ENCODE measurements at places on chromosomes 6 and 20. TPM values are rescaled to one million over a fixed set of nuclear protein-coding genes. Genes with fewer than 3 reads are reported as not detected.

DNA sequence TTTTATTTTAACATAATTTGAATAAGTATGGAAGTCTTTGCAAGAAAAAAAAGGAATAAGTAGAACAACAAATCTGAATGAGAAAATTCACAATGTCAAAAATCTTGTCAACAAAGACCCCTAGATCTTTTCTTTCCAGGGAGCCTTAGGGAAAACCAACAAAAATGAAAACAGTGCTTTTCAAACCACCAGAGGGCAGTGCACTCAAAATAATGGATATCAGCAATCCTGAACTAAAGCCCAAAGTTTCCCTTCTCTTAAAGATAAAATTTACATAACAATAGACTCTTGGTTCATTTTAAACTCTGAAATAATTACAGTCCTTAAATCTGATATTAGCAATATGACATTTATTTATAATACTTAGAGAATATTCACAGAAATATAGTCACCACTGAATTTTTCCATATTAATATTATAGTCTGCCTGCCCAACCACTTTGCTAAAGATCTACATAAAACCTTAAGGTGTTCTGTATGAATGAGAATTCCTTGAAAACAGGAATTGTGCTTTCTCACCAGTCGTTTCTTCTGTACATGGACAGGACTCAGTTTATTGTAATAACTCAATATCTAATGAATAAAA, 105.3 kb upstream of the BMP5 start:
- H3K27ac ChIP-seq, result no peak overlapping the region
- no peak for DNase-seq
- no peaks in the 10 kb centered on the region for H3K4me1 ChIP-seq
- no peaks in the 10 kb centered on the region for H3K27me3 ChIP-seq
- H3K4me3 ChIP-seq, result no peak overlapping the region

- DNase-seq, result no peak
- peaks cover 7% of the 10 kb centered on the region for H3K4me1 ChIP-seq
- no peak overlapping the region for H3K27ac ChIP-seq
- no peaks in the 10 kb centered on the region for H3K27me3 ChIP-seq
Observed at GRCh38 chr6:149230712-149231460, 86.6 kb upstream of the TAB2 start.

EEF1A2 gene
- 1,286 TPM for total RNA-seq

DNA sequence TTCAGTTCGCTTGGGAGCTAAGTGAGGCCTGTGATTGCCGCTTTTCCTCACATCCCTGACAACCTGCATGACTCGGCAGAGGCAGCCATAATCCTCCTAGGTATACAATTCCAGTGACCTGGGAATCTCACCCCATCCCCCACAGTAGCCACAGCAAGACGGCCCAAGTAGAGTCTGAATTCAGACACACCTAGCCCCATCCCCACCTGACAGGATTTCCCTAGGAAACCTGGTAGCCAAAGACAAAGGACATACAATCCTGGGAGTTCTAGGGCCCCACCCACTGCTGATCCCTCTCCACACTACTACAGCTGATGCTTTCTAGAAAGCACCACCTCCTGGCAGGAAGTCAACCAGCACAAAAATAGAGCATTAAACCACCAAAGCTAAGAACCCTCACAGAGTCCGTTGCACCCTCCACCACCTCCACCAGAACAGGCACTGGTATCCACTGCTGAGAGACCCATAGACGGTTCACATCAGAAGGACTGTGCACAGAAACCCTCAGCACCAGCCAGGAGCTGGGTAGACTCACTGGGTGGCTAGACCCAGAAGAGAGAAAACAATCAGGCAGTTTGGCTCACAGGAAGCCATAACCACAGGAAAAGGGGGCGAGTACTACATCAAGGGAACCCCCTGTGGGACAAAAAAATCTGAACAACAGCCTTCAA, 17.9 kb upstream of the RUNX2 start:
- peak overlapping the region; percentile 22 for H3K27ac ChIP-seq
- no peaks in the 10 kb centered on the region for H3K27me3 ChIP-seq
- DNase-seq, result no peak
- no peak overlapping the region for H3K4me3 ChIP-seq
- peaks cover 5% of the 10 kb centered on the region for H3K36me3 ChIP-seq

- no peaks in the 10 kb centered on the region for H3K36me3 ChIP-seq
- no peak for DNase-seq
- H3K4me3 ChIP-seq, result no peak overlapping the region
- no peak overlapping the region for H3K27ac ChIP-seq
Observed at GRCh38 chr6:155687645-155688044, 232.0 kb upstream of the NOX3 start.

DNA sequence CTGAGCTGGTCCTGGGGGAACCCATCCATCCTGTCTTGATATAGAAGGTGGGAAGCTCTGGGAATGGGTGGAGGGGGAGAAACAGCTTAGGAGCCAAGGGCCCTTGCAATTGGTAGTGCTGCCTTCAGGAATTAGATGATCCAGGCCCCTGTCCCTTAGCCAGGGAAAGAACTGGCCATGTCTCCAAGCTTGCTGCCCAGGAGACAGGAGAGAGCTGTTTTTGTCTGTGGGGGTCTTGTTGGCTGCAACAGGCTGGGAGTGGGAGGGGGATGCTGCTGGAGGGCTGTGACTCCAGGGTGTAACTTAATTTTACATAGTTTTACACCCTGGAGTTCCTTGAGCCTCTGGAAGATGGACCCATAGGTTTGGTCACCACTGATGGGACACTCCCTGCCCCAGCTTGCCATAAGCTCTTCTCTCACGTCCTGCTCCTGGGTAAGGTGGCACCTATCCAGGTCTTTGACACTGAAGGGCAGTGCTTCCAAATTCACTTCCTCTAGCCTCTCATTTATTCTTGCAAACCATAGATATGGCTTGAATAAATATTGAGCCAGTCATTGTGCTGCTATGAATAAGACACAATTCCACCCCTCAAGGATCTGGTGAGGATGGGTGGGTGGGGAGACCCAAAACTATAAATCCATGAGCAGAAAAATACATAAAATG, 16.8 kb downstream of the VEGFA start:
- no peaks in the 10 kb centered on the region for H3K27me3 ChIP-seq
- DNase-seq, result peak; percentile 11
- peaks cover 43% of the 10 kb centered on the region for H3K36me3 ChIP-seq
- peaks cover 54% of the 10 kb centered on the region for H3K4me1 ChIP-seq

MYH7B gene
- total RNA-seq, result 253 TPM

C20orf202 gene
- 0.41 TPM for total RNA-seq

DNA sequence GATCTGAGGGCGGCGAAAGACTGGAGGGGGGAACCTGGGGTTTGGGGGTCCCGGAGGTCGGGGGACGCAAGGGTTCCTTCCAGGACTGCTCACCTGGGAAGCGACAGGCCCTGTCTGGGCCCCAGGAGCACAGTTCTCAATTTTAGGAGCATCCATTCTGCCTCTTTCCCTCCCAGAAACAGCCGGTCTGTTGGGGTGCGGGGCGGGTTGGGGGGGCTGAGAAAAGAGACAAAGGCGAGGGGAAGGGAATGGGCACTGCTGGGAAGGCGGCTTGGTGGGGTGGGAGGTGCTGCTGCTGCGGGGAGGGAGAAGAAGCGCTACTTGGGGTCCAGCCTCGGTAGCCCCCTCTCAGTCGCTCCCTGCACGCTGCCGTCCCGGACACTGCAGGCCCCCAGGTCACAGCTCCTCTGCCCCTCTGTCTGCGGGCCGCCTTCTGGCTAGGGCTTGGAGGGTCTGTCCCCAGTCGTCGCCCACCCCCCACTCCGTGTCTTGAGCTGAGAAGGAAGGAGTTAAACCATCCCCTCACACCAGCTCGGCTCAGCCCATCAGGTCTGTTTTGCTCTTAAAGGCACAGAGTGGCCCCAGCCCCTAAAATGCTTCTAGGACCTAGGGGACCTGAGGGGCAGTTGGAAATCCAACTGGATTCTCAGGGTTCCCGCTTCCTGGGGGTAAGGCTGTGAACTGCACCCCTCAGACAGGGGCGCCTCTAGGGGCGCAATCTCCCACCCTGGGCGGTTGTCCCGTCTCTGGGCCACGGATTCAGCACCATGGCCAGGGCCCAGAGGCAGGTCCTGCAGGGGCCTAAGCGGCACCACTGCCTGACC, 690 bp downstream of the GDAP1L1 start:
- H3K27ac ChIP-seq, result no peak overlapping the region
- peak overlapping the region; percentile 58 for H3K4me3 ChIP-seq
- no peaks in the 10 kb centered on the region for H3K36me3 ChIP-seq
- no peaks in the 10 kb centered on the region for H3K27me3 ChIP-seq

TOX2 gene
- 0.30 TPM for total RNA-seq

SLCO4A1 gene
- total RNA-seq, result 12.7 TPM

IL20RA gene
- total RNA-seq, result 10.1 TPM

DNA sequence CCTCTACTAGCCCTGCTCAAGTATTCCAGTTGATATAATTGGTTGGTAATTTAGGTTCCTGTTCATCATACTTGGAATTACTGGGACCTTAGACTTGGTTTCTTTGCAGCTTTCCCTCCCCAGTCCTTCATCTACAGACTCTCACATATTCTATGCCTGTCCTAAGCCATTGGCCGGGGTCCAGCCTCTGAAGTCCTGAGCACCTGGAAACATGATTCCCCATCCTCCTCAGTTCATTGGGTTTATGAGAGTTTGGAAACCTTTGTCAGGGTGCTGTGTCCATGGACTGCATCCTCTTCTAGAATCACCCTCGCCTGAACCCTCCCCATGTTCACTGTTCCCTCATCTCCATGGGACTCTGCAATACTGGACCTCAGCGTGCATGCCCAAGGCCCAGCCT, 8.8 kb downstream of the GSTA2 start:
- DNase-seq, result no peak
- H3K4me1 ChIP-seq, result no peaks in the 10 kb centered on the region
- no peak overlapping the region for H3K4me3 ChIP-seq
- H3K36me3 ChIP-seq, result no peaks in the 10 kb centered on the region
- H3K27me3 ChIP-seq, result no peaks in the 10 kb centered on the region

GRCh38 chr6:107786709-107787588, 37.2 kb downstream of the SCML4 start:
- H3K4me1 ChIP-seq, result no peaks in the 10 kb centered on the region
- H3K27me3 ChIP-seq, result peaks cover 76% of the 10 kb centered on the region
- no peak overlapping the region for H3K4me3 ChIP-seq
- no peaks in the 10 kb centered on the region for H3K36me3 ChIP-seq
- H3K27ac ChIP-seq, result no peak overlapping the region

GRCh38 chr6:130240232-130240631, 17.5 kb upstream of the SAMD3 start:
- no peak for DNase-seq
- H3K4me1 ChIP-seq, result no peaks in the 10 kb centered on the region
- H3K36me3 ChIP-seq, result no peaks in the 10 kb centered on the region
- no peak overlapping the region for H3K27ac ChIP-seq
- H3K4me3 ChIP-seq, result no peak overlapping the region

DNA sequence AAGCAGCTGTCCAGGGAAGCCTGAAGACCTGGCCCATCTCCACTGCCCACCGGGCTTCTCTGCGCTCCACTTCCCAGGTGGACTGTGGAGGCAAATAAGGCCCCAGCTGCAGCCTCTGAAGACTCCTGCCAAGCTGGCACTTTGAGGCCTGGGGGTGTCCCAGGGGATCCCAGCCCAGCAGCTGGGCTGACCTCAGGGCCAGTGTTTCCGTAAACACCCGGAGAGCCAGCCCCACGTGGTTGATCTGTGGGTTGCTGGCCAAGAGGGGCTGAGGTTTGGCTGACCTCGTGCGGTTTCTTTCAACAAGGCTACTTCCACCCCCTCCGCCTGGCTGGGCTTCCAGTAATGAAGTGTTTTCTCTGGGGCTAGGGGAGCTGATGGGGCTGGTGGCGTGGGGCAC, 12.4 kb upstream of the CCN5 start:
- peaks cover 55% of the 10 kb centered on the region for H3K4me1 ChIP-seq
- no peaks in the 10 kb centered on the region for H3K36me3 ChIP-seq
- H3K4me3 ChIP-seq, result peak overlapping the region; percentile 20
- H3K27ac ChIP-seq, result peak overlapping the region; percentile 85
- peak; percentile 91 for DNase-seq

GRCh38 chr20:25270829-25271251, 23.0 kb downstream of the PYGB start:
- peak overlapping the region; percentile 87 for H3K27ac ChIP-seq
- H3K4me3 ChIP-seq, result no peak overlapping the region
- H3K36me3 ChIP-seq, result peaks cover 77% of the 10 kb centered on the region
- peak; percentile 11 for DNase-seq

- DNase-seq, result no peak
- H3K27ac ChIP-seq, result no peak overlapping the region
Observed at GRCh38 chr20:25066386-25066785, 8.4 kb upstream of the ACSS1 start.

Data from left ventricle myocardium inferior (tissue), 1 donor.